ENCODE measurements at places on chromosomes 2 and 18.

- DNase-seq: no peak
These were observed 285.6 kb upstream of the SESTD1 start for GRCh38 chr2:179550214-179550613.

DNA sequence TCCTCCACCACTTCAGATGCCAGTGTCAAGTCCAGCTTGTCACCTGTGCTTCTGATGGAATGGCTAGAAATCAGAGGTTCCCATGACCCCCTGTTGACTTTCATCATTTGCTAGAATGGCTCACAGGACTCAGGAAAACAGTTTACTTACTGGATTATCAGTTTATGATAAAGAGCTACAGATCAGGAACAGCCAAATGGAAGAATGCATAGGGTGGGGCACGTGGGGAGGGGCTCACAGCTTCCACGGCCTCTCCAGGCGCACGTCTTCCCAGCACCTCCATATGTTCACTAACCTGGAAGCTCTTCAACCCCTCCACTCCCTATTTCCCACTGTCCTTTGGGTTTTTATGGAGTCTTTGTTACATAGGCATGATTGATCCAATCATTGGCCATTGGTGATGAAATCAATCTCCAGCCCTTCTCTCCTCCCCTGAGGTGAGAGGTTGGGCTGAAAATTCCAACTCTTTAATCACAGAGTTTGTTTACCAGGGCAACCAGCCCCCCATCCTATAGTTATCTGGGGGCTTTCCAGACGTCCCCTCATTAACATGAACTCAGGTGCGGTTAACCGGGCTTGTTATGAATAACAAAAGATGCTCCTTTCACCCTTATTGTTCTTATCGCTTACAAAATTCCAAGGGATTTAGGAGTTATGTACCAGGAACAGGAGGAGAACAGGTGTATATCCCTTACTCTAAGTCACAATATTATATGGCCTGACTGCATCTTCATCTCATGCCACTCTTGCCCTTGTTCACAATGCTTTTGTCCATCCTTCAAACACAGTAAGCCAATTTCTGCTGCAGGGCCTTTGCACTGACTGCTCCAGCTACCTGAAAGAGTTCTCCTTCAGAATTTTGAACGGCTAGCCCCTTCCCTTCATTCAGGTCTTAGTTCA lies 35.2 kb downstream of the ANXA4 start:
- DNase-seq: no peak

DNA sequence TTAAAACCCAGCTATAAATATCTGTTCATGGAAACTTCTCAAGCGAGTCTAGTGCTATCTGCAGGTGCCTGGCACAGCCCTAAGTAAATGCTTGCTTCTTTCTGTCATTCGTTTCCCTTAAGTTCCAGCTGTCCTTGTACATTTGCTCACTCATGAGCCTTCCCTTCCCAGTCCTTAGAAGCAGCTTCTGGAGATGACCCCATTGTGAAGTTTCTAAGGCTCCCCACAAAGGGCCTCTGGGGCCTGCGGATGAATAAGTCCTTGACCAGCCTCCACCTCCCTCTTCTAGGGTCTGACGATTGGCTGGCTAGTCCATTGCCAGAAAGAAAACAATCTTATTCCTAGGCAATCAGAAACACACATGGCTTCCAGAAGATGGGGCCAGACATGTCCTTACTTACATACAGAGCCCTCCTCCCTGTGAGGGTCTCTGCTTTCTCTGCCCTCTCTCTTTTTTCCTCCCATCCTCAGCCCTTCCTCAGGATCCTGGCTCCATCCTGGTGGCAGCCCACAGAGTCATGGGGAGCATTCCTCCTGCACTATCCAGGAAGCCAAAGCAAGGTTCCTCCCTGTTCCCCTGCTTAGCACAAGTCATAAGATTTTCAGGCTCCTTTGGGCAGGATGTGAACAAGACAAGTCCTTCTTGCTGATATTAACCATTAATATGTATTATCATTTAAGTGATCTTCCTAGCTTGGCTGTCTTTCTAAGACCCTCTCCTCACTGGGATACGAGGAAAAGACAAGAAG lies 87.3 kb downstream of the TNFRSF11A start:
- DNase-seq: no peak

- no peak for DNase-seq
These were observed 262.0 kb downstream of the MEIS1 start for GRCh38 chr2:66696886-66697285.

DNA sequence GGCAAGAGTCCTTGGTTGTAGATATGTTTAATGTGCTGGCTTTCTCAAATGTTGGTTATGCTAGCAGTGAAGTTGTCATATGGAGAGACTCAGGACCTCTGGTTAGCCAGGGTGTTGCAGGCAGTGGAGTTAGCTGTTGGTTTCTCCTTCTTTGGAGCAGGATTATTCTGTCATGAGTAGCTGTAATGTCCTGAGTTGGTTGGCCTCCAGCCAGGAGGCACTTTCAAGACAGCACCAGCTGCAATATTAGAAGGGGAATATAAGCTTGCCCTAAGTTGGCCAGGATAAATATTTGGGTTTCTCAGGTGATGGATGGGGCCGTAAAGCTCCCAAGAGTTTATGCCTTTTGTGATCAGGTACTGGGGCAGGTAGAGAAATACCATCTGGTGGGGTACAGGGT lies 65.5 kb downstream of the MSTN start:
- DNase-seq: no peak

GRCh38 chr2:211055438-211055837 lies 499.0 kb downstream of the CPS1 start:
- DNase-seq: no peak

- DNase-seq: peak; percentile 14
These were observed 174.6 kb downstream of the NCK2 start for GRCh38 chr2:105919191-105919811.

- DNase-seq: no peak
These were observed 264.1 kb upstream of the THUMPD2 start for GRCh38 chr2:40043191-40043590.

- no peak for DNase-seq
These were observed 32.0 kb downstream of the CTAGE1 start for GRCh38 chr18:22385718-22386117.

DNA sequence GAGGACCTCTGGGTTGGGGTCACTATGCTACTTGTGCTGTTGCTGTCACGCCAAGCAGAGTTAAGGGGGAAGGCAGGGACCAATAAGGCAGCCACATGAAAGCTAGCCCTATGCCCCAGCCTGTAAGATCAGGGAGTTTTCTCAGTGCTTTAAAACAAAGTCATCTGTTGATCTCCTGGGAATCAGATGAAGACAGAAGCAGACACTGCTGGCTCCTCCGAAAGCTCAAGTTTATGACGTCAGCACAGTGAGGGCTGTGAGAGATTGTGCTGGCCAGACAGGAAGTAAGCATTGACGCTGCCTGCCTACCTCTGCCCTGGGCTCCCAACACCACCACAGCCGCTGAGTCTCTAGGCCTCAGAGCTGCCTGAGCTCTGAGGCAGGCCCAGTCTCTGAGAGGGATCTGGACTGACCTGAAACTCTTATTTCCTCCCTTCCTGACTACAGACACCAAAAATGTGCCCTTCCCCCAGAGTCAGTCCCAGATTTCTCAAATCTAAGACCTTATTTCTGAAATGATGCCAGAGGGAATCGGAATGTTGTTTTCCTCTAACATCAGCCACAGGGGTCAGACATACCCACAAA lies 118.1 kb upstream of the EPAS1 start:
- no peak for DNase-seq

GRCh38 chr2:25305775-25306174 lies 36.0 kb downstream of the DNMT3A start:
- peak; percentile 21 for DNase-seq

DNA sequence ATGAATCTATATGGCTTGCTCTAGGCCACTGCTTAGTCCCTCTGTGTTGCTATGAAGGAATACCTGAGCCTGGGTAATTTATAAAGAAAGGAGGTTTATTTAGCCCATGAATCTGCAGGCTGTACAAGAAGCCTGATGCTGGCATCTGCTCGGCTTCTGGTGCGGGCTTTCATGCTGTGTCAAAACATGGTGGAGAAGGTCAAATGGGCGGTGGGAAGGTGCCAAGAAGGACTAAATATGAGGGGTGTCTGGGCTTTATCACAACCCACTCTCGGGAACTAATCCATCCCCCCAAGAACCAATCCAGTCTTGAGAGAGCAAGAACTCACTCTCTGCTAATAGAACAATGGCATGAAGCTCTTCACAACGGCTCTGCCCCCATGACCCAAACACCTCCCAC lies 481.6 kb downstream of the EIPR1 start:
- no peak for DNase-seq

DNA sequence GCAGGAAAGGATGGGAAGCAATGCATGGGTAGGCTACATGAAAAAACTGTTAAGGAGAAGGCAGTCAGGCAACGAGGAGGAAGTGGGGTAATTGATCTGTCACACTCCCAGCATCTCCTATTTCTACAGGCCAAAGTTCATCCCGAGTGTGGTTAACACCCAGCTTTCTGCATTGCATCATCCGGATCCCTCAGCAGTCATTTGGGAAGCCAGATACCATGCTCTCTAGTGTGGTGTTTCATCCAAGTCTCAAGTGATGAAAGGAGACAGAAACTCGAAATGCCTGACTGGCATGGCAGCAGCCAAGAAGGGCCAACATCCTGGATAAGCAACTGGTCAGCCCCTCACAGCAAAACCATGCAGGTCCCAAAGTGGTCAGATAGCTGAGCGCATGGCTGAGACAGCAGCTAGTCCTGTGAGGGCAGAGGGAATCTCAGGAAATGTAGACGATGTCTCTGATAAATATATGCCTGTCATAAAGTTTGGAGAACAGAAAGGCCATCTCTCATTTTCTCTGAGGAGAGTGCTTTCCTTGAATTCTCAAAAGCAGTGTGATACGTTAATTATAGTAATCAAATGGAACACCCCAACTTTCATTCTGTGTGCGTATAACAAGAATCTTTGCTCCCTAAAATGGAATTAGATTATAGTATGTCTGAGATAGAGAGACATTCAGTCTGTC lies 24.8 kb upstream of the HNRNPA3 start:
- no peak for DNase-seq
